NCI-H2107 (cell line): ENCODE measurements at places on chromosomes 7 and 10.

DNA sequence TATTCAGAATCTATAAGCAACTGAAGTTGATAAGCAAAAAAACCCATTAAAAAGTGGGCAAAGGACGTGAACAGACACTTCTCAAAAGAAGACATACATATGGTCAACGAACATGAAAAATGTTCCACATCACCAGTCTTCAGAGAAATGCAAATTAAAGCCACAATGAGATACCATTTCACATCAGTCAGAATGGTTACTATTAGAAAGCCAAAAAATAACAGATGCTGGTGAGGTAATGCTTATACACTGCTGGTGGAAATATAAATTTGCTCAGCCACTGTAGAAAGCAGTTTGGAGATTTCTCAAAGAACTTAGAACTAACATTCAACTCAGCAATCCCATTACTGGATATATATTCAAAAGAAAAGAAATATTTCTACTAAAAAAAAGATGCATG is 332.8 kb upstream of the PLXDC2 start:
- DNase-seq = no peak

GRCh38 chr7:65953001-65953720 is 28.9 kb downstream of the GUSB start:
- no peak for DNase-seq

DNA sequence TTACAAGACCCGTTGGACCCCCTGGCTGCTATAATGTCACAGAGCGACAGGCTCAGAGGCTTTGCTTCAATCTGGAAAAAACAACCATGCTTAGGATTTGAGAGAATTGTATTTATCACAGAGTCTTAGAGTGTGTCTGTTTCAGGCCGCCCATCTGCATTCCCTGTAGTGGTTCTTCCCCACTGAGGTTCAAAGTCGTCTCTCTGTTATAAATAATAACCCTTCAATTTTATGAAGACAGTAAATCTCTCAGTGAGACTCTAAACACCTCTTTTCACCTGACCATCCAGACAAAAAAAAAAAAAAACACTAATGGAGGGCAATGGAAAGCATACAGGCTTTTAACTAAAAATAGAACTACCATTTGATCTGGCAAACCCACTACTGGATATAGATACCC is 565.4 kb upstream of the AUTS2 start:
- no peak for DNase-seq

DNA sequence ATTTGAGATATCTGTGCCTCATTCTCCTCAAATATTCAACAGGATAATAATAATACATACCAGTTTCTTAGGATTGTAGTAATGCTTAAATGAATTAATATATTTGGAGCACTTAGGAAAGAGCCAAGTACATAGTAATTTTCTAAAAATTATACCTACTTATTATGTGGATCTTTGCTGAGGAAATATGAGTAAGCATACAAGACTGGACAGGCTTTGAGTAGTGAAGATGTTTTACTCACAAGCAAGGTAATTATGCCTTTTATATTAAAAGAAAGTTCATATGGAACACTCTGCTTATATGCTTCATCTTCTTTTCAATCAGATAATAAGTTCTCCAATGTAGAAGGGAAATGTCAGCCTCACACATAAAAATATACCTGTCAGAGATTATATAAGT is 337.5 kb upstream of the KAT6B start:
- no peak for DNase-seq

GRCh38 chr7:45687721-45688120 is 113.6 kb downstream of the ADCY1 start:
- DNase-seq = no peak

- DNase-seq = peak; percentile 79
Measured at GRCh38 chr7:141558544-141559183, 7.5 kb downstream of the AGK start.

GRCh38 chr10:4865945-4866661 is 40.1 kb downstream of the AKR1E2 start:
- no peak for DNase-seq

GRCh38 chr7:13727279-13727678 is 262.2 kb downstream of the ETV1 start:
- DNase-seq = no peak

- DNase-seq = no peak
Measured at GRCh38 chr7:120060875-120061274, 212.1 kb upstream of the KCND2 start.

GRCh38 chr7:155254018-155254417 is 43.7 kb upstream of the INSIG1 start:
- no peak for DNase-seq

DNA sequence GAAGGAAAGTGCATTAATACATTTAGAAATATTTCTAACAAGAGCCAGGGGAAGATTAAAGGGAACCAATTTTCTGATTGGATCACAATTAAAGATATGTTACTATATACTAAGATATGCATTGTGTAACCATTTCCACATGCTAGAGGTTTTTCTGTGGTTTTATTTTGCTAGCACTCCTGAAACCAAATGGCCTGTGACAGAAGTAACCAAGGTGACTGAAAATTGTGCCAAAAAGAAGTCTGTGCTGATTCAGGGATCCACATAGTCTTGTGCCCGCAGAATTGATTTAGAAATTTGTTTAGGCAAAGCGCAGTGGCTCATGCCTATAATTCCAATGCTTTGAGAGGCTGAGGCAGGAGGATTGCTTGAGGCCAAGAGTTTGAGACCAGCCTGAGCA is 1.8 kb downstream of the CC2D2B start:
- no peak for DNase-seq

DNA sequence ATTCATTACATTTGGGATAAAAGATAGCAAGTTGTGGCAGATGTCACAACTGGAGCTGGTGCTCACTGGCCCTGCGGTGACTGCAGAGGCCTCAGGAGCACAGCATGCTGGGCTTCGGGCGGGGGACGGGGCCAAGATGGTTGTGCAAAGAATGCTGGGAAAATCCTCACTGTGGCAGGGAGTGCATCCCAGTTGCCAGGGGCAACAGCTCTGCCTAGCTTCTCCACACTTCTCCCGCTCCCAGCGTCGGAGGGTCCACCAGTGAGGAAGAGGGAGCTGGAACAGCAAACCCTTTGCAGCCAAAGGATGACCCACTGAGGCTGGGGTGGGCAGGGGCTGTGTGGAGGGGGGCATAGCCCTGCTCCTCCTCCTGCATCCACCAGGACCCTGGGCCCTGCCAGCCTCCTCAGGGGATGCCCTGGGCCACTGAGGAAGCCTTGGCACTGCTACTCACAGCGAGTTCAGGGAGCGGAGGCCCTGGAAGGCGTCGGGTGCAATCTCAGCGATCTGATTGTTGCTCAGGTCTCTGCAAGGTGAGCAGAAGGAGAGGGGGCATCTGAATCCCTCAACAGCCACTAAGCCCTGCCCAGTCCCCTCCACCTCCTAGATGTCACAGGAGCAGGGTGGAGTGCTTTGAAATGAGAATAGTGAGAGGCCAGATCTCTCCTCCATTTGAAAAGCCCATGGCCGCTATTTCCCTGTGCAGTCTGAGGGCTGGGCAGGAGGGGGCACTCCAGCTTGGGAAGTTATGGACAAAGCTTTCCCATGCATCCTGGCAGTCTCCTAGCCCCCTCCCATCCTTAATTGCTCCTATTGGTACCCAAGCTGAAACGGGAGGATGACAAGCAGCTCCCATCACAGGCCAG is 126.5 kb downstream of the SLIT1 start:
- DNase-seq = no peak

- DNase-seq = no peak
Measured at GRCh38 chr10:103901299-103901698, 16.7 kb downstream of the STN1 start.

DNA sequence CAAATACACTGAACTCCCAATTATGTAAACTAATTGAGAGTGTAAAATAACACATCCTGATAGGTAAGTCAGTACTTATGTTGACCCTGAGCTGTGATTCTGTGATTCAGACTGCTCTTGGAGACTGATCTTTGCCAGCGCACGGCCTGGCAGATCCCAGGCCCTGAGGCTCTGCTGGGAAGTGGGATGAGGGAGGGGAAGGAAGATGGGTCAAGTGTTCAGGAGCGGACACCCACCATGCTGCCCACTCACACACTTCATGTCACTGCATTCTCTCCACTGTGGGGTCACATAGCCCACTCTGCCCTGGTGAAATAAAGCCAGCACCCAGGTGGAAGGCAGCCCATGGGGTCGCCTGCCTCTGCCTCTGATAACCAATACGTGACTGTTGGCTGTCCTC is 226.2 kb downstream of the TNS3 start:
- DNase-seq = no peak

DNA sequence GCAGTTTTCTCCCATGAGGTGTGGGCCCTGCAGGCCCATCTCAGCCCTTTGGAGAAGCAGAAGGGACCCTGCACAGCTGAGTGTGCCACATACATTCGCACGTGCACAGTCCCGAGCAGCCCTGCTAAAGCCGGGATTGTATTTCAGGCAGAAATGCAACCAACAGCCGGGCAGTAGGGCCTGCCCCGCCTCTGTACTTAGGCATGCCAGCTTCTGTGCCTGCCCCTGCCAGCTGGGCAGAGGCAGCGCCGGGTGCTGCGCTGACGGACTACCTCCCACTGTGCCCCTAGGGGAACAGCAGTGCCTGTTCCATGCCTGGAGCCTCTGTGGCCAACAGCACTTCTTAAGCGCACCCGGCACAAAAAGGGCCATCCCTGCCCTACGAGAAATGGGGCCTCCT is 170.3 kb downstream of the NEURL1 start:
- DNase-seq = peak; percentile 48

DNA sequence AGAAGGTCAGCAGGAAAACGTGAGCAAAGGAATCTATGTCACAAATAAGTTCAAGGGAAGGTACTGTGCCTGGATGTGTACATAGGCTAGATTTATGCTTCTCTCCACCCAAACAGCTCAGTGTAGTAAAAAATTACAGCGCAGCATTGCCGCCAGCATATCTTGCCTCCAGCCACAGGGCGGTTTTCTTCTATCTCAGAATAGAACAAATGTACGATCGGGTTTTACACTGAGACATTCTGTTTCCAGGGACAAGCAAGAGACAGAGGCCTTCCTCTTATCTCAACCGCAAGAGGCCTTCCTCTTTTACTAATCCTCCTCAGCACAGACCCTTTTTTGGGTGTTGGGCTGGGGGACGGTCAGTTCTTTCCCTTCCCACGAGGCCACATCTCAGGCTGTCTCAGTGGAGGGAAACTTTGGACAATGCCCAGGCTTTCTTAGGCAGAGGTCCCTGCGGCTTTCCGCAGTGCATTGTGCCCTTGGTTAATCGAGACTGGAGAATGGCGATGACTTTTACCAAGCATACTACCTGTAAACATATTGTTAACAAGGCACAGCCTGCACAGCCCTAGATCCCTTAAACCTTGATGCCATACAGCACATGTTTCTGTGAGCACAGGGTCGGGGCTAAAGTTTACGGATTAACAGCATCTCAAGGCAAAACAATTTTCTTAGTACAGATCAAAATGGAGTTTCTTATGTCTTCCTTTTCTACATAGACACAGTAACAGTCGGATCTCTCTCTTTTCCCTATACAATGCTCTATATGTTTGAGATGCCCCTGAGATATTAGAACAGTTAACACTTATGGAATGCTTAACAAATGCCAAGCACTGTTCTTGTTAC is 11.6 kb upstream of the ABHD11 start:
- no peak for DNase-seq

DNA sequence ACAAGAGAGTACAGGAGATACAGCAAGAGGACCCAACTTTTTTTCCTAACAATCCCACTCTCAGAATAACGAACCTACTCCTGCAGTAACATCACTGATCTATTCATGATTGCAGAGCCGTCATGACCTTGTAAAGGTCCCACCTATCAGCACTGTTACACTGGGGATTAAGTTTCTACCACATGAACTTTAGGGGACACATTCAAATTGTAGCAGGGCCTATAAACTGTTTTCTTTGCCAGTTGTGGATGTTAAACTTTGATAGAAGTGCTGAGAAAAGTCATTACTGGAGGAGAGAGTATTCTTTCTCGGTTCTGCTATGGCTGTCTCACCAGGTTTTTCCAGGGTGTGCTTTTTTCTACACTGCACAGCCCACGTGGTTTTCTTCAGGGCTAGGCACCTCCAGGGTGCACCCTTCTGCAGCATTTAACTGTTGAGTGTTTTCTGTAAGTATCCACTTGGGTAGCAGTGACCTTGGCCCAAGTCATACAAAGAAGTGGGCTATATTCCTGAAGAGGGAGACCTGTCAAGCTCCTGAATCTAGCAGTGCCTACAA is 131.6 kb upstream of the AHR start:
- no peak for DNase-seq
